NT2/D1 (cell line): ENCODE measurements at places on chromosomes 2 and 18.

DNA sequence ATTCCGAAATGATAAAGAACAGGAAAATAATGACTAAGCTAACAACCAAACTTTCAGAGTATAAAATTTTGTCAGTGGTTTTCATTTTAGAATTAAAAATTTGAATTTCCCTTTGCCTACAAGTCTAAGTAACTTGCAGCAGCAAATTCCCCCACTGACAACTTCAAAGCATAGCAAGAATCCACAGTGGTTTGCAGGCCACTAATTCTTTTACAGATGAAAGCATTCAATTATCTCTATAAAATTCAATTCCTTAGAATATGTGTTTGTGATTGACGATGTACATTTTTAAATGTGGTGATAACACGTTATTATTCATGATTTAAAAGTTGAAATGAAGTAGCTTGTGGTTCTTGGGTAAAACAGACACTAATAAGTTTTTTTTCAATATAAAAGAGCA lies 100.6 kb downstream of the SMAD2 start:
- DNase-seq = no peak

DNA sequence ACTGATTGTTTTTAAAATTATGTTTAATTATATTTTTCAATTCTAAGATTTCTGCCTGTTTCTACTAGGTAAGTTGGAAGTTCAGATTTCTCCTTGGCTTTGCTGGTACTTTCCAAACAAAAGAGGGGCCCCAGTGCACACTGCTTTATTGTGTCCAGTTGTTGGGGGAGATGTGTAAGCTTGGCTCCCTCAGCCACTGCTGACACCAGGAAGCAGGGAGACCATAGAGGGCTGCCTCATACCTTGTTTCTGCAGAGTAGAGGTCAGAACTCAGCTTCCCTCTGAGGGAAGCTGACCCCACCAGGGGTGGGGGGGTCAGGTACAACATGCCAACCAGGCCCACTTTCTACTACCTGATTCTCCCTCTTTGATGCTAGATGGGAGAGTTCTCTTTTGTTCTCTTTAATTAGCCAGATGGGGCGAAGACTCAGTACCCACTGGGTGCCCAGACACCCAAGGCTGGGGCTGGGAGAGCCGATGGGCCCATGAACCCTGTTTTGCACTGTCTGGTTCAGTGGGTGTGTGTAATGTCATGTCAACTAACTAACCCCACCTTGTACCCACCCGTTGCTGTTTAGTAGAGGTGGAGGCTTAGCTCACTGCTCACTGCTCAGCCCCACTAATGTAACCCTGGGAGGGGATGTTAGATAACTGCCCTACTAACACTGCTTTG lies 14.7 kb downstream of the BCL2L11 start:
- no peak for DNase-seq

GRCh38 chr2:211941216-211941747 lies 597.3 kb downstream of the ERBB4 start:
- DNase-seq = no peak

GRCh38 chr2:134245340-134245984 lies 8.4 kb upstream of the MGAT5 start:
- DNase-seq = peak; percentile 46

- DNase-seq = no peak
These were observed 34.3 kb upstream of the PIEZO2 start for GRCh38 chr18:11183637-11184036.

DNA sequence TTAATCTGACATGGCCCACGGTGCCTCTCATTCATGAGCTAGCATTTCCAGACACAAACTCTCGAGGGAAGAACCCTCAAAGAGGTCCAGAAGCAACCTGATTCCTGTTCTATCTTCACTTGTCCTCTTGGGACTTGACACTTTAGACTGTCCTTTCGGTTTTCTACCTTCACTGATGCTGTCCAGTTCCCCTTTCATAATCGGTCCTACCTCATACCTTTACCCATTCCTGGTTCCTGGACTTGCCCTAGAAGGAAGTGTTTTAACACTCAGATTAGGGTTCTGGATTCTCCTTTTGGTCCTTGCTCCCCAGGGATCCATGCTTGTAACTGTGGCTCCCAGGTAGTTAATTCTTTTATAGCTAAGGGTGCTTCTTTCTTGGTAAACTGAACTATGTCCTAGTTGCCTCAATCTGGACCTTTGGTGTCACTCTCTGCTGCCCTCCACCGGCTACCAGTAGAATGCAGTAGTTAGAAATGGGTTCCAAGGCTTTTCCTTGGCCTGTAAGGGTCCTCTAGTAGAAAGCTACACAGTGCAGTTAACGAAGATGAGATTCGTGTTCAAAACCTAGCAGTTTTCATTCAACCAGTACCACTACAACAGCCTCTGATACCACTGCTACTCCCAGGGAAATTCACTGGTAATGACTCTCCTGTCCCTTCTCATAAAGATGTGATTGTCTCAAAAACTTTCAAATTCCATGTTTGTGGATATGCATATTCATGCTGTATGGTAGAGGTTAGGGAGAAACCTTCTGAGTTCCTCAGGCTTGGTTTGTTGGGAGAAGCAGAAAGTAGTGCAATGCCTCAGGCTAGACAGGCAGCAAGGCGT lies 178.1 kb upstream of the CYP26B1 start:
- peak; percentile 23 for DNase-seq

- peak; percentile 25 for DNase-seq
These were observed 35.4 kb downstream of the SFXN5 start for GRCh38 chr2:73035899-73036711.

DNA sequence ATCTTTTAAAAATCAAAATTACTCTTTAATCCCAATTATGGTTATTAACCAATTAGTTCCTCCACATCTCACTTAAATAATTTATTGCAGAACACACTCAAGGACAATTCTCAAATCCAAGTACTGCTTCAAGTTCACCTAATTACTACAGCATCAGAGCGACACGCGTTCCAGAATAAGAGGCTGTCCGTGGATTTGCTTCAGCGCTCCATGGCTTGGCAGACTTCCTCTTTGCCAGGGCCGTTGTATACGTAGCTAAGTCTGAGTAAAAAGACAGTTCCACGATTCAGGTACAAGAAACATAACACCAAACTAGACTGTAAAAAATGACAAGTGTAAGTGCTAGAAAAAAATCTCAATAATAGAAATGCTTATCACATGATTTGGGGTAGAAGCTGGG lies 153.2 kb upstream of the MYT1L start:
- DNase-seq = no peak

DNA sequence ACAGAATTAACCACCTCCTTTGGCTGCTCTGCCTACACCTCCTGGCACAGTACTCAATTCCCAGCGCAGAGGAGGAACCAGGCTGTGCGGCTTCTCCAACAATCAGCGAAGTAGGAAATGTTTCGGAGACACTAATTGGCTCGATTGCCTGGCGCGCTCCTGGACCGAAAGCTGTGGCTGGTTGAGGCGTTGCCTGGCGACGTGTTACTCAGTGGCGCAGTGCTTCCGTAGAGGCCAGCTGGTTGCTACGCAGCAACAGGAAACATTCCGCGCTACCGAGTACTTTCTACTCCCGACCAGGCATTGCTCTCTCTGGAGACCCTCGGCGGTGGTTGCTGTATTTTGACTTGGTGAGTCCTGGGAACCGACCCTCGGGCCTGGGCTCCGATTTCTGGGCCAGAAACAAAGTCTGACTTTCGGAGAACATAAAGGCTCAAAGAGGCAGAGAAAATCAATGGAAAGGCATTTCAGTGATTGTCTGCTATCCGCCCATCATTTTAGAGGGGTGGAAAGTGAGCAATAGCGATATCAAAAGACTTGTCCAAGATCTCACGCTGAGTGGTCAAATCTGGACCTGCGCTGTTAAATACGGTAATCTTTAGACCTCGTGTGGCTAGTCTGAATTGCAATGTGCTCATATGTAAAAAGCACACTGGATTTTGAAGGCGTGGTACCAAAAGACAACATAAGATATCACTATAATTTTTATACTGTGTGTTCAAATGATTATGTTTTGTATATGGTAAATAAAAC lies at the start of gene DNAH6:
Gene DNAH6, plus strand, starts transcription at position 265 of the 753 bp plus-strand sequence. CDS start 1,329 bp downstream, outside the sequence.
- DNase-seq = peak; percentile 85

GRCh38 chr2:208319391-208319790 lies 53.3 kb downstream of the PIKFYVE start:
- no peak for DNase-seq

GRCh38 chr2:109069331-109070194 lies 59.4 kb upstream of the SH3RF3 start:
- peak; percentile 49 for DNase-seq

DNA sequence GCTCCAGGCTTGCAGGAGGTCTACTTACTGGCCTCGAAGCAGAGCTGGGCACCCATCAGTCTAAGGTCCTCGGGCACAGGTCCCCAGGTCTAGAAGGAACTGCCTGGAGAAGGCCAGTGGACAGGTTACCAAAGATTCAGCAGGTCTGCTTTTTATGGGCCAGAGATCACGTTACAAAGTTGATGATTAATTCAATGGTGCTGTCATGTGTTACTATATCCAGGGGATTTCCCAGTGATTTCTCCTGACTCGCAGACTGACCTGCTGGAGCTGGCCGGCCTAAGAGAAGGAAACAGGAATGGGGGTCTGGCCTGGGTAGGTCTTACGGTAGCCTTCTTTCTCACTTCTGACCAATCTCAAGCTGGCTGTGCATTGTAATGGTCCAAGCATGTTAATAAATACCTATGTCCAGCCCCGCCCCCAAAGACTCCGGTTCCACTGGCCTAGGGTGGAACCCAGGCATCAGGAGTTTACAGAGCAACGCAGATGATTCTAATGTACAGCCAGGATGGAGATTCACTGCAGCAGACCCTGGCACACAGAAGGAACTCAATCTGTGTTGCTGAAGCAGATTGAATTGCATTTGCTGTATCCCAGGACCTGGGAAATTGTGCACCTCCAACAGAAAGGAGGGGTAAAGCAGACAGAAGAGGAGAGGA lies at the start of gene NEURL3:
Gene NEURL3, minus strand, starts transcription at position 127 of the 659 bp plus-strand sequence. Its CDS starts 71 bp downstream, at position 56.
- DNase-seq = no peak

- no peak for DNase-seq
These were observed 239.8 kb downstream of the HAUS1 start for GRCh38 chr18:46343931-46344372.

- no peak for DNase-seq
These were observed 122.9 kb upstream of the SOX11 start for GRCh38 chr2:5569256-5569655.

GRCh38 chr2:43100362-43100882 lies 126.0 kb downstream of the ZFP36L2 start:
- no peak for DNase-seq

GRCh38 chr18:3107740-3108151 lies 94.8 kb upstream of the LPIN2 start:
- DNase-seq = no peak

- DNase-seq = no peak
These were observed 120.9 kb downstream of the FSIP2 start for GRCh38 chr2:185859506-185859905.

DNA sequence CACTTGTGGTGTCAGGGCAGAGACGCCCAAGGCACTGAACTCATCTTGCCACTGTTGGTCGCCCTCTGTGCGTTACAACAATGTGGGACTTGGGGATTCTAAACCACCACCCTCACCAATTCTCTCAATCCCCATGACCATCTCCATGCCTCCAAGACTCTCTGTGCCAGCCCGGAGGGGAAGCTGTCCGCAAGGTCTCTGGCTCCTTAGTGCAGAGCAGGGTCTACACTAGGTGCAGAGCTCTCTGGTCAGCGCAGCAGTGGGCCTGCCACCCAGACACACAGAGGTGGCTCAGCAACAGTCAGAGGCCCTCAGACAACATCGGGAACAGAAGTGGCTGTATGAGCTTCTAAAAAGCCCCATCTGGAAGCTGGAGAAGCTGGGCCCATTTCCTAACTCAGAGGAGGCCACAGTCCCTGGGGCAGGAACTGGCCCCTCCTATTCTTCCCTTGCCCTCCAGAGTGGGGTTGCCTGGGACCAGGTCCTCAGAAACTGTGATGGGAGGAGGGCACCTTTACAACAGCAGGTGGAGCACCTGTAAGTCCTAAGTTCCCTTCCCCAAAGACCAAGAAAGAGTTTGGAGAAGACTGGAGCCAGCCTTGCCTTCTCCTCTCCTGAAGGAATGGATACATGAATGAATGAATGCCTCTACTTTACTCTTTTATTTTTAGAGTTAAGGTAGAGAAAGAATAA lies 37.7 kb downstream of the SERTAD2 start:
- DNase-seq = no peak

DNA sequence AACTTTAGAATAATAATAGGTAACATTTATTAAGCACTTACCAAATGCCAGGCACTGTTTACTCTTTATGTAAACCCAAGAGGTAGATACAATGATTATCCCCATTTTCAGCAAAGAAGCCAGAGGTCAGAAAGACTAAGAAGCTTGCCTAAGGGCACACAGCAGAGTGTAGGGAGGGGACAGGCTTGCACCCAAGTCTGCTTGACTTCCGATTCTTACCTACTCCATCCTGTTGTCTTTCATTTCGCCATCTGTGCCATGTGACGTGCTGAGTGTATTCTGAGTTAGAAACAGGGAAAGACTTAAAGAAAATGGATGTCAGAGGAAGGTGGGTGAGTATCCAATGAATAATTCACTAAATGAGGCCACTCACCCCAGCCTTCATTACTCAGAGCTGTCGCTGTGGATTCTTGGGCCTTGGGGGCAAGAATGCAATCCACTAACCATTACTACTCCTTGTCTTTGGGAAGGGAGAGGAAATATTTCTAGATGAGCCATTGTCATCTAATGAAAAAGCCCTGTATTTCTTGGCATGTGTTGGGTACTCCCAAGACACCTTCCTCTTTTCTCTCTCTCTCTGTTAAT lies 76.4 kb upstream of the BCL11A start:
- no peak for DNase-seq

DNA sequence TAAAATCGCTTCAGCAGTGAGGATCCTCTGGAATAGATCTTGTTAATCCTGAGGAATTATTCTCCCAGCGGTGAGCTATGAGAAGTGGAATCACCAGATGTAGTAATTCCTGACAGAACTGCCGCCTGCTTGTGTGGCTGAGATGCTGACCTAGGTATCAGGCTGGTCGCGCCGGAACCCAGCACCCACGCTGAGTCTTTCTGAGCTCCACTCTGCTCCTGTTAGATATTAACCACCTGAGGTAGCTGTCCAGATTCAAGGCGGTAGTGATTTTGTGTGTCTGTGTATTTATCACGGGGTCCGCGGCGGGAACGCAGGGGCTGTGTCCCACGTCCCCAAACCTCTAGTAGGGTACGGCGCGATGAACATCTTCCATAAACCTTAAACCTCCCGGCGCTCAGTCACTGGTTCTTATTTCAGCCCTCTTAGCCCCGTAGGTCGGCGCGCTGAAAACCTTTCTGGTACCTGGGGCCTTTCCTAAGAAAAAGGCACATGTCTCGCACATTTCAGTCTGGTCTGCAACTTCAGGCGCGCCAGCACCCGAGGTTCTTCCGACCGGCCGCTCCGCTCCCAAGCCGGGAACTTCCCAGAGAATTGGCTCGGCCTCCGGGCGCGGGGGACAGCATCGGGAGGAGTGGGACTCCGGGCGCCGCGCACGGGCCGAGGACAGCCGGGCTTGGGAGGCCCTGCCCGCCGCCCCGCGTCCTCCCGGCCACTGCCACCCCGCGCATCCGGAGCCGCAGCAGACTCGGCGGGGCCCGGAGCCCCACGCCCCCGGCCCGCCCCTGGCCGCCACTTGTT lies 542 bp upstream of the CNNM3 start:
- DNase-seq = no peak

- no peak for DNase-seq
These were observed 27.8 kb downstream of the USP40 start for GRCh38 chr2:233538741-233539140.

GRCh38 chr18:48152549-48152948 lies 222.1 kb upstream of the SMAD2 start:
- no peak for DNase-seq

- no peak for DNase-seq
These were observed 117.1 kb downstream of the PRPF40A start for GRCh38 chr2:152600051-152600657.
